IMR-90 (cell line): ENCODE measurements at places on chromosomes 12 and 14.

DNA sequence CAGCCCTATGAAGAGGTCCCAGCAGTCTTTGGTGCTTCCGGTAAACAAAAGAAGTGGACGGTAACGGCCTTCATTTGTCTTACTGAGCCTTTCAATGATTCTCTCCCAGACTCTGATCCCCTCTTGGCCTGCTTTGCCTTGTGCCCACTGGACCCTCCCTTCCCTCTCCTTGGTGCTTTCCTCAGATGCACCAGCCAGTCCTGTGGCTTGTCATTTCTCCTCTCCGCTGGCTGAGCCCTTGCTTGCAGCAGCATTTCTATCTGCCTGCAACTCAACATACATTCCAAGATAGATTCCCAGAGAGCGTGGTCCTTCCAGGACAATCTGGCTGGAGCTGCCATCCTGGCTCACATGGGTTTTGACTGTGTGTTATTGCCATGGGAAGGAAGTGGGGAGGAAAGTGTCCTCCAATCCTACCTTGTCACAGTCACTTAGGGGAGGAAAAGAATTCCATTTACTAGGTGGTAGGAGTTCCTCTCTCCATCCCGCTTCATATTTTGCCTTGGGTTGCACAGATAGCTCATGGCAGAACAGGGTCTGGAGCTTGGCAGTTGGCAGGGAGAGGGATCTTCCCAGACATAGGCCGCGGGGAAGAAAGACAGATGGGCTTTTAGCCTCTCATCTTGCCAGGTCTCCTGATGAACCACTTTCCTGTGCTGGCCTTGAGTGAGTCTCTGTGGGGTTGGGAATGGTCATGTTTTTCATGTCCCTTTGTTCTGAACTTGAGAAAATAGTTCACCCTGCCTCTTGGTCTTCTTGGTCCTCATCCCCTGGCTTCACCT is 92.8 kb upstream of the KCNA1 start:
- no peak for DNase-seq
- no peaks in the 10 kb centered on the region for H3K4me1 ChIP-seq
- peaks cover 7% of the 10 kb centered on the region for H3K27me3 ChIP-seq
- no peak overlapping the region for H3K4me3 ChIP-seq
- H3K27ac ChIP-seq = no peak overlapping the region

DNA sequence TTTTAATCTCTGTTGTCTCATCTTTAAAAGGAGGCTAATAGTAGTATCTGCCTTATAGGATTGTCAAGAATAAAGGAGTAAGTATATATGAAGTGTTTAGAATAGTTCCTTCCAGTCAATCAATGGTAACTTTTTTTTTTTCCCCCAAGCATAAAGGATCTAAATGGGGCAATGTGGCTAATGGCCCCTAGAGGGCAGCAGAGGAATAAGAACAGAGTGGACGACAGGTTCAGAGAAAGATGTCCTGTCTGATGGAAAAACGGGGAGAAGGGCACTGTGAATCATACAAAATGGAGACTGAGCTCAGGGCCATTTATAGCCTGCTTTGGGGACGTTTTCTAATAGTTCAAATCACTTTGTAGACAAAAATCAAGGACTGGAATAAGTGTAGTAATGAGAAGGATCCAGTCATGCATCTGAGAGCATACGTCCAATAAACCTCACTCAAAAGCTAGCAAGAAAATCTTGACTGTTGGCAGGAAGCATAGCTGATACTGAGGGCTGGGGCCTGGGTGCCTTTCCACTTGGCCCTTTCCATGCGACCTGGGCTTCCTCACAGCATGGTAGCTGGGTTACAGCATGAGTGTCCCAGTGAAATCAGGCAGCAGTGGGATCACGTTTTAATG is 51.3 kb downstream of the IFNG-AS1 start:
- peak; percentile 73 for DNase-seq
- H3K27me3 ChIP-seq = no peaks in the 10 kb centered on the region; the same call in 1 of the 2 replicates
- H3K4me1 ChIP-seq = no peaks in the 10 kb centered on the region
- H3K4me3 ChIP-seq = no peak overlapping the region
- no peak overlapping the region for H3K27ac ChIP-seq

DNA sequence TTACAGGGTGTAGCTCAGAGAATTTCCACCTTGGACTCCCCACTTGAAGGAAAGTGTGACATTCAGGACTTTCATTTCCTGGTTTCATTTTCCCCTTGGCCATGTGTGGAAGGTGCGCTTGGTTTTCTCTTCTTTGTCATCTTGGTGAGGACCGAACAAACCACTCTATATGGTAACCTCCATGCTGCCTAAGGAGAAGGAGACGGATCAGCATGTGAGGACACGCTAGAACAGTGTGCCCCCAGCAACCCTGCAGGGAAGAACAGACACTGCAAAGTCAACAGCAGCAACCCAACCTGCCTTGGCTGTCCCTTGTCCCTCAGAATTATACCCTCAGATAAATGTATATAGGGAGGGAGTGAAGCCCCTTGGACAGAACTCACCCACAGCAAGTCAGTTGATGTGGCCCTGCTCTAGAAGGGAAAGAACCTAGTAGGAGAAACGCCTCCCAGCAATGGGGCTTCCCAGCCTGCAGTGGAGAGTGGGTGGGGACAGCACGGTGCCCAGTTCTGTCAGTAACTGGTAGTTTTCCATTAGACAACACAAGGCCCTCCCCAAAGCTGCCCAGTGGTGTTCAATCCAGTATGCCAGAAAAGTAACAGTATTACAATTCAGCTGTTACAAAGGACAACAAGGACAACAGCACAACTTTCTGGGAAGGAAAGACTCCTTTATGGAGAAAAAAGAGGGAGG is 18.9 kb upstream of the COCH start:
- H3K4me1 ChIP-seq = no peaks in the 10 kb centered on the region
- H3K4me3 ChIP-seq = no peak overlapping the region
- no peaks in the 10 kb centered on the region for H3K36me3 ChIP-seq
- H3K27me3 ChIP-seq = peaks cover 6% of the 10 kb centered on the region; the same call in 1 of the 2 replicates
- H3K27ac ChIP-seq = no peak overlapping the region

DNA sequence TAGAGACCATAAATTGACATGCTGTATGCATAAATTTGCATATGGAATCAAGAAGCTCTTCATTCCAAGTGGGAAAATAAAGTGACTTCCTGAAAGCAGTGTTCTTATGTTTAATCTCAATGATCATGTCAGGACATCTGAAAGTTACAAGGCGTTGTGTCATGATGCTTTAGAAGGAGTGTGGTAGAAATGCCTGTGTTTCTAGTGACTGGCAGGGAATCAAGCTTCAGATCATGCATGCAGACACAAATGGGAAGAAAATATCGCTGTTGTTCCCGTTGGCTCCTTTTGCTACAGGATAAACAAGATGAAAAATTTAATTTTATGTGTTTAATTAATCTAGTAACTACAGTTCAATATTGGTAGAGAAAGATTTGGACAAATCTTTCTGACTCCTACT is 298.1 kb upstream of the SYT1 start:
- no peaks in the 10 kb centered on the region for H3K36me3 ChIP-seq
- no peak overlapping the region for H3K4me3 ChIP-seq
- H3K27ac ChIP-seq = no peak overlapping the region
- H3K4me1 ChIP-seq = 0 out of 2 replicates have a peak, but pooled peaks cover 1% of the 10 kb centered on the region

DNA sequence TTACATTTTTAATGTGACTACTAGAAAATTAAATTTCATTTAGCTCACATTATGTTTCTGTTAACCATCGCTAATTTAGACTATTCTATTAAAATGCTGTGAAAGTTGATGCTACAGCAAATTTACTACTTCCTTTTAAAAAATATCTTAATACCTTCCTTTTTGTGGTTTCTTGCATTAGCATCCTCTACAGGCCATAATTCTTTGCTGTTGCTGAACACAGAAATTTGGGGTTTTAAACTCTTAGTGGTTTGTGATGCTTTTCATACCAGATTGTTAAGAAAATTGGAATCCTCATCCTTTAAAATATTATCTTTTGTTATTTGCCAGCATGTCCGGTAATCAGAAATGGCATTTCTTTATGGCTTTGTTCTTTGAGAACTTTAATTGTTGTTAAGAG is 18.1 kb downstream of the WNK1 start:
- H3K4me1 ChIP-seq = peaks cover 4% of the 10 kb centered on the region
- no peak overlapping the region for H3K27ac ChIP-seq
- H3K4me3 ChIP-seq = no peak overlapping the region
- no peaks in the 10 kb centered on the region; the same call in 1 of the 2 replicates for H3K36me3 ChIP-seq
- H3K27me3 ChIP-seq = no peaks in the 10 kb centered on the region

DNA sequence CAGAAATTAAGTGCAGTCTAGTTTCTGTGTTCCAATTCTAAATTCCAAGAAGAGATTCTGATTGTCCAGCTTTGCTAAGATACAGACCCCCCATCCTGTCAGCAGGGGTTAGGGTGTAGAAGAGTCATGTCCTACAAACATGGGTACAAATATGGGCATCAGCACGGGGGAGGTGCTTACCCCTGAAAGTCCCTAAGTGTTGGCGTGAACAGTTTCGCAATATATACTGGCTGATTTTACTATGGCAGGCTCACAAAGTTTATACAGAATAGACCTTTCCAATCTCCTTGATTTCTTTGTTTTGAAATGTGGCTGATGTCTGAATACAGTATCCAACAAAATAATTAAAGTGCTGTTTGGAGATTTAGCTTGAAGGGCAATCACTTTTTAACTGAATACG is 71.6 kb upstream of the PPM1H start:
- no peak overlapping the region for H3K27ac ChIP-seq
- no peak for DNase-seq
- no peak overlapping the region for H3K4me3 ChIP-seq
- H3K4me1 ChIP-seq = no peaks in the 10 kb centered on the region
- no peaks in the 10 kb centered on the region for H3K27me3 ChIP-seq

DNA sequence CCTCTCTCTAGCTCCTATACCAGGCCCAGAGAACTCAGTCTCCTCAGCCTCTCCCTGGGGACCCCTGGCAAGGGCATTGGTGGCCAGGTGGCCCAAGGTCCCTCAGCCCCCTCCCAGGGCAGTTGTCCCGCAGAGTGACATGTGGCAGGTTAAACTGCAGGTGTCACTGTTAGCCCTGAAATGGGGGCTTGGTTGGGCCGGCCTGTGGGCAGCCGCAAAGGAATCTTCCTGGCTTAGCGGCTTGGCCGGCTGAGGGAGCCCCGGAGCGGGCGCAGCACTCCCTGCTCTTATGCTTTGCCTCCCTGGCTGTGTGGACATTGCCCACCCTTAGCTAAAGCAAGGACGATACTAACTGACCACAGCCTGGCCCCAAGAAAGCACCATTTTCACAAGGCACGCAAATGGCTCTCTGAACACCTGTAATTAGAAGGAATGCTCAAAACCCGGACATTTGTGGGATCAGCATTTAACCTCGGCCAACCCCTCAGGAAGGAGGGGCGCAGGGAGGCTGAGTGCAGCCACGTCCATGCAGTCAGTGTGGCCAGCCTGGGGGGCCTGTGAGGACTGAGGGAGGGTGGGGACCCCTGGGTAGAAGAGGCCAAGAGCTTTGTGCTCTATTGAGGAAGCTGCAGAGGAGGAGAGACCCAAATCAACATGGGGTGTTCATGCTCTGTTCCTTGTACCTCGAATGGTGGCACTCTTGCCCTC is 82.2 kb downstream of the PAPOLA start:
- no peaks in the 10 kb centered on the region for H3K36me3 ChIP-seq
- no peaks in the 10 kb centered on the region for H3K4me1 ChIP-seq
- DNase-seq = no peak

GRCh38 chr14:68140076-68140741 is 320.6 kb downstream of the RAD51B start:
- no peak overlapping the region for H3K4me3 ChIP-seq
- peak; percentile 99 for DNase-seq
- no peaks in the 10 kb centered on the region for H3K36me3 ChIP-seq
- no peaks in the 10 kb centered on the region for H3K27me3 ChIP-seq
- peaks cover 20% of the 10 kb centered on the region for H3K4me1 ChIP-seq

GRCh38 chr12:108622421-108622820 is 11.3 kb downstream of the SELPLG start:
- no peaks in the 10 kb centered on the region for H3K36me3 ChIP-seq
- peaks cover 3% of the 10 kb centered on the region; the same call in 1 of the 2 replicates for H3K4me1 ChIP-seq
- H3K27me3 ChIP-seq = no peaks in the 10 kb centered on the region
- no peak for DNase-seq

DNA sequence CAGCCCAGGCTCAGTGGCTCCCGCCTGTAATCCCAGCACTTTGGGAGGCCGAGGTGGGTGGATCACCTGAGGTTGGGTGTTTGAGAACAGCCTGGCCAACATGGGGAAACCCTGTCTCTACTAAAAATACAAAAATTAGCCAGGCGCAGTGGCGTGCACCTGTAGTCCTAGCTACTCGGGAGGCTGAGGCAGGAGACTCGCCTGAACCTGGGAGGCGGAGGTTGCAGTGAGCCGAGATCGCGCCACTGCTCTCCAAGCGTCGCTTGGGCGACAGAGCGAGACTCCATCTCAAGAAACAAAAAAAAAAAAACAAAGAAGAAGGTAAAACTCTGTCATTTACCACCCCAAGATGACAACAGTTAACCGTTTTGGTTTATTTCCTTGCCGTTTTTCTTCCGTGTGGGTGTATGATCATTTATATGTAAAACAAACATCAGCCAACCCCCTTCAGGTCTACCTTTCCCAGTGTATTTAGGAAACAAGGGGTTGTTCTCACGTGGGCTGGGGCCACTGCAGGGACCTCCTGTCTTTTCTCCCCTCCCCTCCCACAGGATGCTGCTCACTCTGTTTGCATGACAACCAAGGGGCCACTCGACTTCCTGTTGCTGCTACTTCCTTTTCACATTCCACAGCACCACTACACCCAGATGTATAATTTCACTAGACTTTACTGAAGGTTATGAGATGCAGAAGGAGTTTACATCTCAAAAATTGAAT is 13.6 kb downstream of the TTC9 start:
- no peak for DNase-seq
- H3K27ac ChIP-seq = no peak overlapping the region
- H3K4me3 ChIP-seq = no peak overlapping the region
- no peaks in the 10 kb centered on the region for H3K4me1 ChIP-seq

DNA sequence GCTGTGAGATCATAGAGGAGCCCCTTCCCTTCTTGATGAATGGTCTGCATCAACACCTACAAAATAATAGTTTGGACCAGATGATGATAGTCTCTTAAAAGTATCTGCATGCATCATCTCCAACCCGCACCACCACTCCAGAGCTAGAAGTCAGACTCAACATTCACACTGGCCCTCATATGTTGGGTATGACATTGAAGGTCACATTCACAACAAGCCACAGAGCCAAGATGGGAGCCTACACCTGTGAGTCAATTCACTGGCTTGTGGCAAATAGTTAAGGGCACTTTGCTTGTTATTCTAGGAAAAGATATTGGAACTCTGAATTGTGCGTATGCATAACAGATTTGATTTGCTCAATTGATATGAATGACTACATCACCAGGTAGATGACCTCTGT is 1197.9 kb downstream of the VRK1 start:
- H3K4me3 ChIP-seq = no peak overlapping the region
- no peak overlapping the region for H3K27ac ChIP-seq
- no peaks in the 10 kb centered on the region for H3K4me1 ChIP-seq
- H3K36me3 ChIP-seq = no peaks in the 10 kb centered on the region
